ENCODE measurements at places on chromosomes 1 and 21.
A peak's percentile ranks its signal among the peaks of the same experiment; 100 is the strongest.

GRCh38 chr1:221530791-221531190 is 211.1 kb downstream of the DUSP10 start:
- no peak for DNase-seq

GRCh38 chr1:207396168-207396746 is 57.9 kb upstream of the CR2 start:
- DNase-seq, result no peak

DNA sequence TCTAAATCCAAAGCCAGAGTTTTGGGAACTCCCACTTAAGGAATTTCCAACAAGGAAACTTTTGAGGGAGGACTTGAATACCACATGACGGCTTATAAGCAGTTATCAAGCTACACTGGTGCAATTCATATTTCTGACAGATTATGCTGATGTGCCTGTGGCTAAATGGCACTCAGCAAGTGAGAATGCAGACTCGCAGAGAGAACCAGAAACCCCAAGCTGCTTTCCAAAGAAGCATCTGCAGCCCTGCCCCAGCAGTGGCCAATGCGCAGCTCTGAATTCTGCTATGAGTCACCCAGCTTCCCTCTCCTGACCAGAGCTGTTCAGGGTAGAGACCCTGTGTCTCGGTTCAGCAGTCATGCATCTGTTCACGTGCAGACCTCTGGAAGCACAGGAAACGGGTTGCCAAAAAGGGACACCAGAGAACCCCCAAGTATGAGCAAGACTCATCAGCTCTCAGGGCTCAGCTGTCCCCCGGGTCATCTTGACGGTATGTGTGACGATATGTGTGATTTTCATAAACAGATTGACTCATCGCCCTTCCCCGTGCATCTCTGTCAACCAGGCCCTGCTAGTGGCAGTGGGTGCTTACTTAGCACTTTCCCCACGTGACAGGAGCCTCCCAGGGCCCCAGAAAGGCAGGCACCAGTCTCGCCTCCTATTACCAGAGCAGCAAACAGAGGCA is 76.3 kb downstream of the ITPKB start:
- peak; percentile 96 for DNase-seq

- no peak for DNase-seq
These were observed 610 bp downstream of the AJAP1 start for GRCh38 chr1:4654764-4655673.

DNA sequence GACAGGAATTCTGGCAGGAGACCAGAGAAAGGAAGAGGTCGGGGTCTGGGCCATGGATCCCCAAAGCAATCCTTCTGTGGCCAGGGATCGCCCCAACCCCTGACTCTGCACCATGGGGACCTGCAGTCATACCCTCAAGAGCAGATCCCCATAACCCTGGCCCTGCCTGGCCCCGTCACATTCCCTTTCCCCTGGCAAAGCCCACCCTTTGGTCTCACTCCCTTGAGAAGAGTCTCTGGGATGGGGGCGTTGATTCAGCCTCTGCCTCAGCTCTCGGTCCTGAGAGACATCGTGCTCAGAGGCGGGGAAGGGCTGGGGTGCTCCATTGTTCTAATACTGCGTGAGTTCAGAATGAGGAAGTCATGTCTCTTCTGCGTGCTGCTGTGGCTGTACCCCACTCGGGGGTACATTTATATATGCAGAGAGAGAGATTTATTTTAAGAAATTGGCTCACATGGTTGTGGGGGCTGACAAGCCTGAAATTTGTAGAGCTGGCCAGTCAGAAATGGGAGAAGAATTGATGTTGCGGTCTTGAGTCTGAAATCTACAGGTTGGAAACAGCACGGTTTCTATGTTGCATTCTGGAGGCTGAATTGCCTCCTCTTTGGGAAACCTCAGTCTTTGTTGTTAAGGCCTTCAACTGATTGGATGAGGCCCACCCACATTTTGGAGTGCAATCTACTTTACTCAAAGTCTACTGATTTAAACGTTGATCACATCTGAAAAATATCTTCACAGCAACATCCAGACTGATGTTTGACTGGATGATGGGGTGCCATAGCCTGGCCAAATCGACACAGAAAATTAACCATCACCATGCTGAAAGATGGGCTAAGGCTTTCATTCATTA is 4.2 kb upstream of the PADI2 start:
- no peak for DNase-seq

Data from epithelial cell of esophagus (primary cell).